Skeletal muscle cell (primary cell): ENCODE measurements at places on chromosomes 2 and 18.
A peak's percentile ranks its signal among the peaks of the same experiment; 100 is the strongest.

GRCh38 chr2:51387235-51387634 is 355.3 kb upstream of the NRXN1 start:
- peak; percentile 69 for DNase-seq

DNA sequence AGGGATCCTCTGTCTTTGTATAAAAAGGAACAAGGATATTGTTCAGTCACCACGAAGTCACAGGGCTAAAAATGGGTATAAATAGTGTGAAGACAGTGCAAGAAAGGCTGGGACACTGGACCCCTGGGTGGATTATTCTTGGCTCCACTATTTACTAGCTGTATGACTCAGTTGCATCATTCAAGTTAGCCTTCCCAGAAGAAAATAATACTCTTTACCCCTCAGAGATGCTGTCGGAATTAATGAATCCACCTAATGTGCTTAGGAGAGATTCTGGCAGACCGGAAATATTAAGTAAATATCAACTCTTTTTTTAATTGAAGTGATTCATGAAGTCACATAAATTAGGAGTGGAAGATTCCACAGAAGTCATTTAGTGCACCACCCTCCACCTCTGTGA is 98.9 kb downstream of the SPHKAP start:
- no peak for DNase-seq

- DNase-seq: no peak
Observed at GRCh38 chr2:127645395-127646291, at the start of gene GPR17. GPR17 (plus strand) TSS chr2:127646153; CDS start chr2:127650736, 4,583 bp downstream.

GRCh38 chr2:179822540-179822939 is 38.9 kb downstream of the ZNF385B start:
- DNase-seq: no peak
